ENCODE measurements at places on chromosomes 2 and 18.

GRCh38 chr2:12931186-12931844 is 214.6 kb downstream of the TRIB2 start:
- no peak for DNase-seq

DNA sequence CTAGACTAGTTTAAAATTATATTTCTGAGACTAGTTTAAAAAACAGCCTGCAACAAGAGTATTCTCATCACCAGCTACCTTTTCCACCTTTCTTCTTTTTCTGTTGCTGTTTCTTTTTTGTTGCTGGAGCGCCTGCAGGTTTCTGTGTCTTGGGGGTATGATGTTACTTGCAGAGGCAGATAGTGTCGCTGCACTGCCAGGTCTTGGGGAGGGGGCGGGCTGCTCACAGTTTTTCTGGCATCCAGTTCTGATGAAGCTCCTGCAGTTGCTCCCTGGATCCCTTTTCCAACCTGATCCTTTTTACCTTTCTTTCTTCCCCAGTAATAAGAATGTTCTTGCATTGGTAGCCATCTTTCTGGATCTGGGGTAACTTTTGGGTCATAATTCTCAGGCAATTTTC is 8.0 kb upstream of the C18orf32 start:
- no peak for DNase-seq

- DNase-seq: no peak
Observed at GRCh38 chr2:131077966-131078365, 15.3 kb downstream of the FAM168B start.

DNA sequence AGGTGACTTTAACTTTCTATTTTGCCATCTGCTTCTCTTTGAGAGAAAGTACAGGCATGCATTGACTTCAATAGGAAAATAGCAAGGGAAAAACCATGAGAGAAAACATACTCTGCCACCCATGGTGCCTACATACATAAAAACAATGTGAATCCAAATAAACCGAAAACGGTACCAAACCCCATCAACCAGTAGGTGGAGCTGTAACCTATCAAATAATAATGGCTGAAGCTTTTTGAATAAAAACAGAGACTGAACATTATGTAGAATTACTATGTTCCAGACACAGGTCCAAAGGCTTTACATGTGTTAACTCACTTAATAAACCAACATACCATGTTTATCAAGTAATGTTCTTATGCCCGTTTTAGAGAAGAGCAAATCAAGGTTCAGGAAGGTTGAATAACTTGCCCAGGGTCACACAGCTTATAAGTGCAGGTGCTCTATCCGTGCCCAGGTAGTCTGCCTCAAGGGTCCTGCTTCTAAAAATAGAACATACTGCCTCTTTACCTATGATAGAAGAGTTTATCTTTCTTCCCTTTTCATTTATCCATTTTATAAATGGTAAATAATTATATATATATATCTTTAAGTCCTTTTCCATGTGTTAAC is 293.9 kb upstream of the SYT4 start:
- peak; percentile 65 for DNase-seq

- peak; percentile 99 for DNase-seq
Observed at GRCh38 chr2:240320204-240320993, 115.1 kb upstream of the GPC1 start.

- peak; percentile 75 for DNase-seq
Observed at GRCh38 chr2:160736148-160737028, 242.8 kb upstream of the RBMS1 start.

- DNase-seq: no peak
Observed at GRCh38 chr2:151106805-151107506, 154.7 kb downstream of the RBM43 start.

DNA sequence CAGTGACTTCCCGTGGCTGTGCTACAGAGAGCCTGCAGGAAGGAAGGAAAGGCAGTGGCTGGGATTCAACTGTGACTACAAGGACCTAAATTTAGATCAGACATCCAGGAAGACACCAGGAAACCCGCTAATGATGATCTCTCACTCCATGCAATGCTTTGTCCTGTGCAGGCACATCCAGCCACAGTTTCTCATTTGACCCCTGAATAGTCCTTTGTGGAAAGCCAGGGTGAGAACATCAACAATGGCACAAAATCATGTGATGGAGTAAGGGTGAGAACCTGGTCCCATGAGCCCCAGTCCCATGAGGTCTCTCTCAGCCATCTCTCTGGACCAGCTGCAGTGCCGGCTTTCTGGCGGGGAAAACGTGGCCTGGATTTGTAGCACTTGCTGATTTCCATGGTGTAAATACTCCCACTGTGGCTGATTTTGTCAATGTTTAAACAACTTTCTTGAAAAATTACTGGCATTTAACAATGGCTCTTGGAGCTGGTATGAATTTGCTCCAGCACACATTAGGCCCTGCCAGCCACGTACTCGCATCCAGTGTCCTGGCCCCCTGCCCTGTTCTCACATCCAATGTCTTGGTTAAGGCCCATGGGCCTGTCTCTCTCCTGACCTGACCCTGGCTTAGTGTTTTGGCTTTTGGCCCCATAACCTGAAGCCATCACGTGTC is 159.0 kb upstream of the HAAO start:
- DNase-seq: no peak

DNA sequence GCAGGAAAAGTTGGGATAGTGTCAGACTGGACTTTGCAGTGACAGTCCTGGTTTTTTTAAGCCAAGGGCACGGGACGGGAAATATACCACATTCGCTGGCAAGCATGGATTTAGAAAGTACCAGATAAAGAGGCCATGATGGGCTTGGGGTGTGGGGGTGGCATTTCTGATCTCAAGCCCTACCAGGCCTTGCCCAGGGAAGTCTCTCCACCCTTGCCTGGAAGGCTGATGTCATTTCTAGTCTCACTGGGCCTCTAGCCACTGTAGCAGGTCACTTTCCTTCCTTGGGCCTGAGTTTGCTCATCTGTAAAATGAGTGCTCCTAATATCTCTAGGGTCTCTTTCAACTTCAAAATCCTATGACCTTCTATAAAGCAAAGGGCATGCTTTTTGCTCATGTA is 1.8 kb downstream of the ZBTB7C start:
- no peak for DNase-seq

- DNase-seq: no peak
Observed at GRCh38 chr2:235535423-235536130, 41.7 kb downstream of the AGAP1 start.

GRCh38 chr2:202196727-202197126 is 41.7 kb downstream of the SUMO1 start:
- DNase-seq: no peak

GRCh38 chr2:238157506-238158017 is 1.2 kb upstream of the ERFE start:
- no peak for DNase-seq

- DNase-seq: peak; percentile 11
Observed at GRCh38 chr18:73479477-73479876, 611.7 kb upstream of the NETO1 start.

DNA sequence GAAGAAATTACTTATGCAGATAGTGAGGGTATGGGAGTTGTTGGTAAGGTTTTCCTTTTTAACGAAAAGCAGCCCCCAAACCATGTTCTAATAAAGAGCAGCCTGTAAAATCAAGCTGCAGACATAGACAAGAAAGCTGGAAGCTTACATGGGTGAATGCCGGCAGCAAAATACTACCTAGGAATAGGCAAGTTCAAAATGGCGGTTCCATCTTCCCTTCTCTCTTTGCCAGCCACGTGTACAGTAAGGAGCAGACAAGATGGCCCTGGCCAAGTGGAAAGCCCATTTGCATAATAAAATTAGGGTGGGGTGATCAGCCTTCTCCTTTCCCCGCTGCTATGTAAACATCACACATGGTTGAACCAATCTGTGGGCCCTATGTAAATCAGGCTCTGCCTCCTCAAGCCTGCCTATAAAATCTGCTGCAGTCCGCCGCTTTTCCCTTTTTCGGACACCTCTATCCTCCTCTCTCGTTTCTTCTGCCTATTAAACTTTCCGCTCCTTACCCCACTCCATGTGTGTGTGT is 155.0 kb downstream of the ZBTB7C start:
- no peak for DNase-seq

GRCh38 chr2:162126527-162126926 is 25.5 kb downstream of the GCG start:
- no peak for DNase-seq

GRCh38 chr2:72147303-72147971 is at the start of gene CYP26B1:
CYP26B1 (minus strand) TSS chr2:72147862; CDS start chr2:72147834, 28 bp downstream.
- no peak for DNase-seq

DNA sequence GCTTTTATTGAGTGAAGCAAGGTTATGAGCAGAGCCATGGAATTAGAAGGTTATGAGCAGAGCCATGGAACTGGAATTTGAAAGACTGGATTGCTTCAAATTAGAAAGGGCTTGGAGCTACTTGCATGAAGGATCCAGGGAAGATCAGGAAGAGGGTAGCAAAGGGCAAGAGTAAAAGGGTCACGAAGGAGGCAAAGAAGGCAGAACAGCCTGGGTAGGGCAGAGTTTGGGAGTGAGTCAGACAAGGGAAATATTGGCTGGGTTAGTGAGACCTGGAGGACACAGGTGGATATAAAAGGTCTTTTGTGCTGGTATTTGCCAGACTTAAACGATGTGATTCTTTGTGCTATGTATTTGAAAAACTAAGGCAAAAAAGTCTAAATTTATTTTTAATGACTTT is 65.0 kb downstream of the SEMA4F start:
- DNase-seq: no peak

- no peak for DNase-seq
Observed at GRCh38 chr18:3281456-3282400, 19.8 kb downstream of the MYL12B start.

- DNase-seq: no peak
Observed at GRCh38 chr18:6374935-6375529, 39.7 kb downstream of the L3MBTL4 start.

DNA sequence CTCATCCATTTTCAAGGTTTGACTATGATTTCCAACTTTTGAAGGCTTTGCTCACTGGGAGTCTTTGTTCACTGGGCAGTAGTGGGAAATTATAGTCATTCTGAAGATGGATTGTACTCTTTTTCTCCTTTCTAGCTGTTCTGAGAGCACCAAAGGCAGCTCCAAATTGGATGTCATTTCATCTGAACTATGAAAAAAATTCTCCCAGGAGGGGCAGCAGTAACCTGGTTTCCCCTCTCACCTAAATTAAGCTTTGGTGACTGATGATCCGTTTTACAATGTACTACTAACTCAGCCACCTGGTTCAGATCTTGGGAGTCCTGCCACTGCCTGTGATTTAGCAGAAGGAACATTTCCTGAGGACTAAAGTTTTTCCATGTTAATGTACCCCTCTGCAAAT is 17.6 kb downstream of the ARHGEF33 start:
- DNase-seq: no peak

DNA sequence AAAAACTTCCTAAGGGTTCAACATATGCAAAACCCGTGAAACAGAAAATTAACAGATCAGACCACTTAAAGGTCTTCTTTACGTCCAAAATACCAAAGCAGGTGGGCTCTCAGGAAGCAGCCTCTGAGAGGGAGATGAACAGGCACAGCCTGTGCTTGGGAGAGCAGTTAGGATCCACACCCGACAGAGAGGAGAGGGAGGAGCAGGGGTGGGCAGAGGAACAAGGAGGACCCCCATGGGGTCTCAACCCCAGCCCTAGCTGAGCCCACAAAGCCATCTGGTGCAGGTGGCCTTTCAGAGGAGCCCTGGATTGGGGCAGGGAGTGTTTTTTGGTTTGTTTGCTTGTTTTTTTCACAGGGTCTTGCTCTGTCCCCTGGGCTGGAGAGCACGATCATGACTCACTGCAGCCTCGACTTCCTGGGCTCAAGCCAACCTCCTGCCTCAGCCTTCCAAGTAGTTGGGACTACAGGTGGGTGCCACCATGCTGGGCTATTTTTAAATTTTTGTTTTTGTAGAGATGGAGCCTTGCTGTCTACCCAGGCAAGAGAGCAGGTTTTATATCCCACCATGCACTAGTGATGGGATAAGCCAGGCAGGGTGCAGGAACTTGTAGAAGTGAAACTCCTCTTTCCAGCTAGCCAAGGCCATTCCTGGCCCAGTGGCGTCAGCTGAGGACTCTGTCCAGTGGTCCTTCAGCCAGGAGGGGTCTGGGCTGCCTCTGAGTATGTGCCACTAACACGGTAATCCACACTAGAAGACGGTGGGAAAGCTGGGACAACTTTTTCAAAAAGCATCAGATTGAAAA is 154.1 kb upstream of the HDAC4 start:
- DNase-seq: no peak

GRCh38 chr2:238434846-238435751 is 8.4 kb downstream of the ASB1 start:
- peak; percentile 49 for DNase-seq

GRCh38 chr2:30095402-30095801 is 51.4 kb upstream of the YPEL5 start:
- DNase-seq: no peak

- no peak for DNase-seq
Observed at GRCh38 chr2:181106229-181106628, 125.8 kb downstream of the UBE2E3 start.

DNA sequence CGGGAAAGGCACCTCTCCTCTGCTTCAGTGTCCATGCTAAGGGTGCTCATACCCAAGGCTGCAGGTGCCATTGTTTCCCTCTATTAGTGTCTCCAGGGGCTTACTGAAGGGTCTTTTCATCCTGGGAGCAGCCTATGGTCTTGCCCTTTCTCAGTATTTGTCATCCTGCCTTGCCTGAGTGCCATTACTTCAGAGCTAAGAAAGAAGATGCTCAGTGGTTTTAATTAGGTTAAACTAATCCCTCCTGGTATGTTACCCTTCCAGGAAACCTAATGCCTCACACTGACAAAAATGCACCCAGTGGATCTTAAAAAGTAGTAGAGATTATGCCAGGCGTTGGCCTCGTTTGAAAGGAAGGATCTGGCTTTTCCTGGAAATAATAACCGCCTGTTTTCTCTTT is 151.4 kb downstream of the LRRTM1 start:
- DNase-seq: no peak

DNA sequence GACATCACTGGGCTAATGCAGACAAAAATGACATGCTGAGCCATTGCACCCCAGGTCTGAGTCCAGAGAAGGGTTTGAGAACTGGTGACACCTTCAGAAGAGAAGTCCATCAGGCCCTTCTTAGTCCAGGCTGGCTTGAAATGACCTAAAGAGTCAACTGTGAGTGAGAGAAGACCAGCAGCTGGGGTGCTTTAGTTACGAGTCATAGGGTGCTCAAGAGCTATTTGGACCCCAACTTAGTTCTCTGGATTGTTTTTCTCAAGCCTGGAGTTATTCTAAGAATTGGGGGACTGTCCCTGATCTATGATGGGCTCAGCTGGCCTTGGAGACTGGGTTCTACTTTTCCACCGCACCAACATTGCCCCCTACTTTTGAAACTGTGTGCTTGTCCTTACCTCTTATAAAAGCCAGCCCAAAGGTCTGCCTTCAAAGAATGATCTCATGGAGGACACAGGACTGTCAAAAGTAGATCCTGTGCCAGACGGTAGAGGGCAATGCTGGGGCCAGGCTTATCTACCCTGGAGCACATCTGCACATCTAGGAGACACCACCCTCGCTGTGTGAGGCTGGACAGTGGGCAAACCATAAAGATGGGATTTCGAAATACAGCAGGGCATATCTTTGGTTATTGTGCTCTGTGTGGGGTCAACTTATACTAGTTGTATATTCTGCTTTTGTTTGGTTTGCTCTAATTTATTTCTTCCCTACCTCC is 333.0 kb upstream of the SLC14A2 start:
- no peak for DNase-seq

- DNase-seq: no peak
Observed at GRCh38 chr2:236010920-236011685, 157.1 kb downstream of the GBX2 start.

- no peak for DNase-seq
Observed at GRCh38 chr2:59706729-59707128, 846.7 kb downstream of the BCL11A start.

All from brain microvascular endothelial cell (primary cell).